ENCODE measurements at places on chromosomes 16 and 17. TPM values are rescaled to one million over a fixed set of nuclear protein-coding genes. Genes with fewer than 3 reads are reported as not detected.

The CES1 gene
- 0.20 TPM for total RNA-seq

DNA sequence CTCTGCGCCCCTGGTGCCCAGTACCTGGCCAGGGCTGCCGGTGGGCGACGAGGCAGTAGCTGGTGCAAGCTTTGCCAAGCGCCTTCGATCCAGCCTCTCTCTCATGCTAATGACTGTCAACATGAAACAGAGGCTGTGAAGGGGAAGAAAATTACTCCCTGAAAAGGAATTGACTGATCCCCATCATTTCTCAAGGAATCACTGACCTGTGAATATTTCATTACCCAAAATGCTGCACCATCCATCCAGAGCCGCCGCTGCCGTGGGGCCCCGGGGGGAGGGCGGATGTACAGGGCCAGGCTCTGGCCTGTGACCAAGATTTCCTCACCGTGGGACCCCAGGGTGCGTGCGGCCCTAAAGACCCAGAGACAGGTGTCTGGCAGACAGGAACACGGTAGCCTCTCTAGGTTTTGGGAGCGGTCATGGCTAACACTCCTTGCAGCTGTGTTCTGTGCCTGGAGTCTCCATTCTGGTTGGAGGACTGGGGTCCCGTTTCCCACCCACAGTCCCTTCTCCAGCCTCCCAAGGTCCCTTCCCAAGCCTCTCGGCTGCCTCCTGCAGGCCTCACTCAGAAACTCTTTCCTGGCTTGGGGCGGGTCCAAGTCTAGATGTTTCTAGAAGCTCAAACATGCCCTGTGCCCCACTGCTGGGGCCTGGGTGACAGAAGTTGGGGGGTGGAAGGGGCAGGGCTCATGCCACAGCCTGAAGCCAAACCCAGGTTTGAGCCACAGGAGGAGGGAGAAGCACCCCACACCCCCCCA, 73.3 kb downstream of the ENGASE start:
- no peak overlapping the region for H3K4me3 ChIP-seq
- no peaks in the 10 kb centered on the region for H3K36me3 ChIP-seq
- H3K27me3 ChIP-seq = no peaks in the 10 kb centered on the region
- no peaks in the 10 kb centered on the region for H3K4me1 ChIP-seq

The HSD11B2 gene
- 1.6 TPM for total RNA-seq

The TMEM92 gene
- 6.9 TPM for total RNA-seq

GRCh38 chr17:21551081-21551881, 141.0 kb upstream of the KCNJ18 start:
- H3K27me3 ChIP-seq = no peaks in the 10 kb centered on the region
- no peaks in the 10 kb centered on the region for H3K4me1 ChIP-seq
- H3K36me3 ChIP-seq = no peaks in the 10 kb centered on the region
- DNase-seq = no peak
- H3K4me3 ChIP-seq = no peak overlapping the region

The OR3A2 gene
- not detected for total RNA-seq

- no peaks in the 10 kb centered on the region for H3K4me1 ChIP-seq
- DNase-seq = no peak
- no peak overlapping the region for H3K4me3 ChIP-seq
- no peaks in the 10 kb centered on the region for H3K36me3 ChIP-seq
Measured at GRCh38 chr16:48099455-48099854, 56.3 kb downstream of the ABCC12 start.

The HAS3 gene
- 0.60 TPM for total RNA-seq

The C16orf54 gene
- total RNA-seq = not detected

GRCh38 chr17:37564252-37564651, 45.0 kb downstream of the SYNRG start:
- no peaks in the 10 kb centered on the region for H3K36me3 ChIP-seq
- no peak overlapping the region for H3K27ac ChIP-seq
- DNase-seq = no peak
- no peaks in the 10 kb centered on the region for H3K27me3 ChIP-seq
- no peaks in the 10 kb centered on the region for H3K4me1 ChIP-seq

DNA sequence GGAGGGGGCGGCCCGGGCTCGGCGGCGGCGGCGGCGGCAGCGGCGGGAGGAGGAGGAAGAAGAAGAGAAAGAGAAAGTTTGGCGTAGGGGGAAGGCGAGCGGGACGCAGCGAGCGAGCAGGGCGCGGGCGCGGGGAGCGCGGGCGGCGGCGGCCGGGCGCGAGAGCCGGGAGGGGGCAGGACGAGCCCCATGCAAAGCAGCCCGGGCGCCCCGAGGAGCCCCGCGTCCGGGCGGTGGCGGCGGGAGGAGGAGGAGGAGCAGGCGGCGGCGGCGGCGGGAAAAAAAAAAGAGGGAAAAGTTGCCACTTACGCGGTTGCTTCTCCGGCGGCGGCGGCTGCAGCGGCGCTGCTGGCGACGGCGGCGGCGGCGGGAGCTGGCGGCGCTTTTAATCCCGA, 10.3 kb upstream of the ZFHX3 start:
- H3K4me3 ChIP-seq = peak overlapping the region; percentile 86
- H3K27ac ChIP-seq = peak overlapping the region; percentile 89
- H3K36me3 ChIP-seq = no peaks in the 10 kb centered on the region
- peak; percentile 80 for DNase-seq
- peaks cover 36% of the 10 kb centered on the region for H3K27me3 ChIP-seq
- peaks cover 56% of the 10 kb centered on the region for H3K4me1 ChIP-seq

GRCh38 chr17:11238705-11239104, 2.3 kb upstream of the SHISA6 start:
- H3K4me1 ChIP-seq = no peaks in the 10 kb centered on the region
- peaks cover 53% of the 10 kb centered on the region for H3K27me3 ChIP-seq
- no peak overlapping the region for H3K27ac ChIP-seq
- no peak overlapping the region for H3K4me3 ChIP-seq

GRCh38 chr16:24989494-24989893, 25.7 kb downstream of the ARHGAP17 start:
- DNase-seq = no peak
- H3K4me3 ChIP-seq = no peak overlapping the region
- no peaks in the 10 kb centered on the region for H3K27me3 ChIP-seq
- peak overlapping the region; percentile 64 for H3K27ac ChIP-seq
- H3K36me3 ChIP-seq = no peaks in the 10 kb centered on the region

The RAPGEFL1 gene
- 4.0 TPM for total RNA-seq

The TMEM98 gene
- 320 TPM for total RNA-seq

The KCNJ12 gene
- 0.73 TPM for total RNA-seq

- no peaks in the 10 kb centered on the region for H3K36me3 ChIP-seq
- no peak overlapping the region for H3K27ac ChIP-seq
- DNase-seq = no peak
- H3K27me3 ChIP-seq = no peaks in the 10 kb centered on the region
- no peaks in the 10 kb centered on the region for H3K4me1 ChIP-seq
Measured at GRCh38 chr17:55177855-55178217, 86.9 kb upstream of the HLF start.

Measured in hepatocyte (in vitro differentiated cells).